T-helper 1 cell (primary cell): ENCODE measurements at places on chromosomes 7 and 10.
A peak's percentile ranks its signal among the peaks of the same experiment; 100 is the strongest.

GRCh38 chr10:58833771-58834561 lies 321.3 kb downstream of the BICC1 start:
- DNase-seq = no peak

DNA sequence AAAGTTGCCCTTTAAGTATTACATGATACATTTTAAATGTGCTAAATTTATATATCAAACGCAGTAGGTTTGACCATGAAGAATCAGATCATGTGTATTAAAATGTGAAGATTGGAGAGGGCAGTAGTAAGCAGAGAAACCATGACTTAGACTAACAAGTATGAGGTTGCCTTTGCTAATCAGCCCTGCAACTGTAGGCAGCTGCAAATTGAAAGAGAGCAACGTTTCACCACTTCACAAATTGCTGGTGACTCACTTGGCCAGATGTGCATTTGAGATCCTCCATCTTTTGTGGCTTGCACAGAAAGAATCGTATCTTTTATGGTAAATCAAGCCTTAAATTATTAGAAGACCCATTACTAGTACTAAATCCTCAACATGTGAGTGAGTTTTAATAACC lies 10.1 kb upstream of the SEMA3A start:
- no peak for DNase-seq

- DNase-seq = no peak
Observed at GRCh38 chr7:16172366-16172765, 249.0 kb downstream of the CRPPA start.

- peak; percentile 48 for DNase-seq
Observed at GRCh38 chr7:150450491-150451001, at the start of gene GIMAP8. Gene GIMAP8 (plus strand): TSS chr7:150450630. CDS start chr7:150466699, 16,069 bp downstream.

DNA sequence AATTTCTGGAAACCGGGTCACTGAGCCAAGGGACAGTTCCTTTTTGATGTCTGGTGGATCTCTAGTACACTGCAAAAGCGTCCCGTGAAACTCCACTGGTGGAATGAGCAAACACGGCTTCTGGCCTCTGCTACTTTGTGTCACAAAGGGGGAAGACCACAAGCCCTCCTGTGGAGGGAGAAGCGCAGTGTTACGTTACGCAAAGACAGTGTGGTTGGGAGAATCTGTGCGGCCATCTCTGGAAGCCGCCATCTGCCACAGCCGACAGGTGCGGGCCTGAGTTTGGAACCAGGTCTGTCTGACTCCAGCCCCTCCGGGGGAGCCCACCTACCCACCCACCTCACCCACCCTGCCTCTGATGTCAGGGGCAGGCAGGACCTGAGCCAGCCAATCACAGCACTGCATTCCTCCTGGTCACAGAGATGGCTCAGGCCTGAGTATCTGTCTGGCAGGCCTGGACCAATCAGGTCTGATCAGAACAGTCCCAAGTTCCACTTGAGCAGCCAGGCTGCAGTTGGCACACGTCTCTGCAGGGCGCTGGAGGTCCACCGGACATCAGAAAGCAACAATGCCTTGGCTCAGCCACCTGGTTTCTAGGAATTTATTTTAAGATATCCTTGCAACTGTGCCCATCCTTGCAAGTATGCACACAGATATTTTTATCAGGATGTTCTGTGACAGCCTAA lies 3.0 kb upstream of the CYP2W1 start:
- no peak for DNase-seq

GRCh38 chr10:33899578-33900531 lies 565.4 kb upstream of the NRP1 start:
- DNase-seq = no peak

DNA sequence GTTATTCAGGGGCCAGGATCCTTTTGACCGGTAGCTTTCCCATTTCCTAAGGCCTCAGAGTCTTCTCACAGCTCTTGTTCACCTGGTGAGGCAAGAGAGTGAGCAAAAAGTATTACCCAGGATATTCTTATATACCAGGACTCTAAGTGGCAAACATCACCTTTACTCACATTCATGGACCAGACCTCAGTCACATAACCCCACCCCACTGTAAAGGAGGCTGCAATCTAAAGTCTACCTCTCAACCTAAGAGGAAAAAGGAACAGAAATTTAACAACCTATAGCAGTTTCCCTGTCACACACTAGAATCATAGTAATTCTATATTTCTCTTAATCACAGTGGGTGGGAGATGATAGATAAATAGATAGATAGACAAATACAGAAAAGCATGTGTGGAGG lies 176.0 kb upstream of the PTPRZ1 start:
- no peak for DNase-seq

DNA sequence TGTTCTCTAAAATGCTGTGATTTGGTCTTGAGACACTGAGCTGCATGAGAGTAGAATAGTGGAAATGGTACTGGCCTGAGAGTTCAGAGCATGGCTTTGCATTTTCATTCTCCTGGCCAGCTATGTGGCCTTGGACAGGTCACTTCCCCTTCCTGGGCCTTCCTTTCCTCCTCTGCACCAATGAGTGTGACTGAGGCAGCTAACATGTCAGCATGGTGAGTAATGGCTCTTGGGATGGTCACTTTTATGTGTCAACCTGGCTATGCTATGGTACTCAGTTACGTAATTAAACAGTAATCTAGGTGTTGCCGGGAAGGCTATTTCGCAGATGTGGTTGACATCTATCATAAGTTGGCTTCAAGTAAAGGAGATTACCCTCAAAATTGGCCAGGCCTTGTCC lies 109.3 kb downstream of the RTKN2 start:
- no peak for DNase-seq

DNA sequence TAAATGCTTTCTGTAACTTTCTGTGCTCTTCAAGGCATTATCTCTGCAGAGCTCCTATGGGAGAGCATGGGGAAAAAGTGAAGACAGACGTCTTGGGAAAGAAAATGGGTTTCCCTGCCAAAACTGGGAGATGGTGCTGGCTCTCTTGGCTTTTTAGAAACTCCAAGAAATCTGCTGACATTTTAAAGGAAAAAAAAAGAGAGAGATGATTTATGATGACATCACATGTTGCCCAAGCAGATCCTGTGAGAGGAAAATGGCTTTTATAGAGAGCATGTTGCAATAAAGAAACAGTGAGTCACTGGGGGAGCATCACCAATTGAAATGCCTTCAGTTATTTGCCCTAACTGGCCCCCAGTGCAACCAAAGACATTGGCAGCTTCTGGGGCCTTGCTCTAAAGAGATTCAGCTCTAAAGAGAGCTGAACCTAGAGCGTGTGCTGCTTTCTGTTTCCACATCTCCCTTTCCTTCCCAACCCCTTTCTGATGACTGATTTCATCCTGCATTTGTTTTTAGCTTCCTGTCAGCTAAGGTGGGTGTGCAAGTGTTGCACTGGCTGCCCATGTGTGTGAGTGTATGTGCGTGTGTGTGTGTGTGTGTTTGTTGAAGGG lies 37.7 kb downstream of the LRMDA start:
- DNase-seq = no peak

DNA sequence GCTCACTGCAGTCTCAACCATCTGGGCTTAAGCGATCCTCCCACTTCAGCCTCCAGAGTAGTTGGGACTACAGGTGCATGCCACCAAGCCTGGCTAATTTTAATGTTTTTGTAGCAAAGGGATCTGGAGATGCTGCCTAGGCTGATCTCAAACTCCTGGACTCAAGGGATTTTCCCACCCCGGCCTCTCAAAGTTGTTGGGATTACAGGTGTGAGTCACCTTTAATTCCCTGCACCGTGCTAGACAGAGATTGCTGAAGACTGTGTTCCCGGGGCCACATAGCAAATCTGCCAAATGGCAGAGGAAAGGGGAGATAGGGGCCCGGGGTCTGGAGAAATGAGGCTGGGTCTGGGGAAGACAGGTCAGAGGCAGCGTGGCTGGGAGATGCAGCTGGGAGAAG lies 20.6 kb upstream of the PSMG3 start:
- DNase-seq = no peak
